Sigmoid colon (tissue), 7 donors: ENCODE measurements at places on chromosomes 1 and 21. TPM values are rescaled to one million over a fixed set of nuclear protein-coding genes. Genes with fewer than 3 reads are reported as not detected.

S100B gene
- total RNA-seq = 28.5 TPM

SLC2A5 gene
- 5.0 TPM for total RNA-seq

A3GALT2 gene
- total RNA-seq = not detected

OR14K1 gene
- total RNA-seq = not detected

DENND2C gene
- 4.7 TPM for total RNA-seq

TMPRSS3 gene
- total RNA-seq = not detected

PIGP gene
- total RNA-seq = 12.5 TPM

HCRTR1 gene
- not detected for total RNA-seq

SPATA46 gene
- not detected for total RNA-seq

POU2F1 gene
- 24.7 TPM for total RNA-seq

AMPD1 gene
- not detected for total RNA-seq

CFAP107 gene
- not detected for total RNA-seq

ALPL gene
- total RNA-seq = 2.3 TPM

S1PR1 gene
- 24.8 TPM for total RNA-seq

CD1D gene
- 2.1 TPM for total RNA-seq

RHCE gene
- total RNA-seq = not detected

OLIG1 gene
- total RNA-seq = not detected
